ENCODE measurements at places on chromosomes 3 and 15. TPM values are rescaled to one million over a fixed set of nuclear protein-coding genes. Genes with fewer than 3 reads are reported as not detected.

The RPP25 gene
- polyA plus RNA-seq = 3.3 TPM

The PRSS50 gene
- polyA plus RNA-seq = not detected

The TRPM1 gene
- not detected for polyA plus RNA-seq

The HCLS1 gene
- 18.5 TPM for polyA plus RNA-seq

The ANKRD63 gene
- not detected for polyA plus RNA-seq

The HESX1 gene
- 0.35 TPM for polyA plus RNA-seq

The HRG gene
- 837 TPM for polyA plus RNA-seq

The CAND2 gene
- polyA plus RNA-seq = 0.38 TPM

The POLQ gene
- 0.27 TPM for polyA plus RNA-seq

The GABRR3 gene
- not detected for polyA plus RNA-seq

DNA sequence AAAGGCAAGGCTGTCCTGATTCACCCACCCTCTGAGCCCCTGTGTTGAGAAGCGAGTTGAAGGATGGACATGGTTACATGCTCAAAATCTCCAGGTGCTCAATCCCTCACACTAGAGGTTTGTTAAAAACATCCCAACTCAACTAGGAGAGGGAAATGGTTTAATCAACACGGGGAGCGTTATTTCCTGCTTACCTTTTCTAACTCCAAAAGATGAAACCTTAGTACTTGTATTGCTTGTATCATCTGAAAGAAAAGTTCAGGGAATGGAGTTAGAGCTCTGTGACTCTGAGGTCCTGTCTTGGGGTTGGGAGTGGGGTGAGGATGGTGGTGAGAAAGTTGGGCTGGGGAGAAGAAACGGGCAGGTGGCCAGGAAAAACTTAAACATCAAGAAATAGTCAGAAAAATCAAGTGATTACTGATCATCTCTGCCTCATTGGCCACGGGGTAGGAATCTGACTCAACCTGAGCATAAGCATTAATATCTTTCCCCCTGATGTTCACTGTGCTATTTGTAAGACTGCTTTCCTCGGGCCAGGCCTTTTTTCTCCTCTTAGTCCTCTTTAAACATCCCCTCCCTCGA lies 5.9 kb downstream of the MEIS2 start:
- DNase-seq = no peak

- no peak for DNase-seq
Measured at GRCh38 chr3:59978979-59979378, 929.2 kb upstream of the CFAP20DC start.

GRCh38 chr15:85006201-85006600 lies 24.5 kb downstream of the PDE8A start:
- DNase-seq = no peak

DNA sequence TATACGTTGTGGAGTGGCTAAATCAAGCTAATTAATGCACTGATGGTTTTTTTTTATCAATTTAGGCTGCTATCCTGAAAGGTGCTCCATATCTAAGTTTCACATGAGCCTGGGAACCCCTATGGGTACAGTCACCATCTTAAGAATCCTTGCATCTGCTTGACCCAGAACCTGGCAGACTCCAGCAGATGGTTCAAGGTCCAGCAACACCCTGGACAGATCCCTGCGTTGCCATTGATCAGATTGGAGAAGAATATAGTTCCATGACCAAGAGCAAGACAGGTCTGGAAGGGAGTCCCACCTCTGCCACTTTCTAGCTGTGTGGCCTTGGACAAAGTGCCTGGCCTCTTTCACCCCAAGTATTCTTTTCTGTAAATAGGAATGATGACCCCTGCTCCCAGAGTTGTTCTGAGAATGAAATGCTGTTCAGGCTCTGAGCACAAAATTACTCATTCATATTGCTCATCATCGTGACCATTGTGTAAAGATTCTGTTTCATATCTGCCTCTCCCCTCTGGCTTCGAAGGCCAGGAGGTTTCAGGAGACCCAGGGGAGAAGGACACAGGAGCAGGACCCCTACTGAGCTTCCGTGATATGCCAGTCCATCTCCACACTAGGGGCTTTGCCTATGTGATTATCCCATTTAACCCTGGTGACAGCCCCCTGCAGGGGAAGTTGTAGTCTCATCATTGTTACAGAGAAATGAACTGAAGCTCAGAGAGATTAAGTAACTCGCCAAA lies 30.0 kb upstream of the TSEN2 start:
- DNase-seq = no peak

- DNase-seq = no peak
Measured at GRCh38 chr3:141356046-141356445, 12.3 kb upstream of the ZBTB38 start.

GRCh38 chr3:196931828-196932587 lies 10.3 kb downstream of the NCBP2 start:
- DNase-seq = no peak

DNA sequence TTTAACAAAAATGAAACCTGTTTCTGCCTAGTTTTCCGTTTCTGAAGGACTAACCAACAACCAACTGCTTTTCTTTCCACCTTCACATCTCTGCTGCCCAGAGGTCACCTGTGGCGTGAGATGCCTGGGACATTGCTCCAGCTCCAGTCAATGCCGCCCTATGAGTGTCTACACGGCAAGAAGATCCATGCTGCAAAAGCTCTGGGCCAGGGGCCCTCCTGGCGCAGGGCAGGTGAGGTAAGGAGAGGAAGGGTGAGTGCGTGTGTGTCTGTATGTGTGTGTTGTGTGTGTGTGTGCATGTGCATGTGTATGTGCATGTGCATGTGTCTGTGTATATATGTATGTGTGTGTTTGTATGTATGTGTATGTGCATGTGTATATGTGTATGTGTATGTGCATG lies 131.4 kb downstream of the NSMCE3 start:
- no peak for DNase-seq

GRCh38 chr3:171807806-171808205 lies 2.5 kb downstream of the PLD1 start:
- DNase-seq = no peak

- DNase-seq = no peak
Measured at GRCh38 chr15:63236272-63236671, 41.1 kb upstream of the APH1B start.

DNA sequence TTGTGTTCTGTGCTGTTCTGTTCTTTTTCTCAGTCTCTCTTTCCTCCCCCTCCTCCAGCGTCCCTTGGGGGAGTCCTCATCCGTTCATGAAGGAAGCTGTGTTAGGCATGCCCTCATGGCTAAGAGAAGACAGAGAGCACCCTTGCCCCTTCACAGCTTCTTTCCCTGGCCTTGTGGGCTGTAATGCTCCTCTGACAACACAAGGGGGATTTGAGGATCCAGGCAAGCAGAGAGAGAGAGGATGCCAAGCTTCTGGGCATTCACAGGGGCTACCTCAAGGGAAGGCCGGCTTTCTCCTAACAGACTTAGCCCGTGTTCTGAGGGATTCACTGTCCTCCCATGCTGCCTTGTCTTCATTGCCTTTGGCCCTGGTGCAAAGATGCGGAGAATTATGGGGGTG lies 389.5 kb downstream of the LRTM1 start:
- DNase-seq = no peak

GRCh38 chr15:74383286-74383685 lies 15.8 kb upstream of the CYP11A1 start:
- no peak for DNase-seq

- no peak for DNase-seq
Measured at GRCh38 chr3:66377800-66378199, 123.0 kb downstream of the LRIG1 start.

GRCh38 chr15:96165775-96166174 lies 164.7 kb upstream of the NR2F2 start:
- no peak for DNase-seq

- DNase-seq = peak; percentile 70
Measured at GRCh38 chr15:88605189-88606069, 15.7 kb upstream of the AEN start.

- DNase-seq = no peak
Measured at GRCh38 chr15:27214032-27214431, 243.1 kb downstream of the GABRG3 start.

DNA sequence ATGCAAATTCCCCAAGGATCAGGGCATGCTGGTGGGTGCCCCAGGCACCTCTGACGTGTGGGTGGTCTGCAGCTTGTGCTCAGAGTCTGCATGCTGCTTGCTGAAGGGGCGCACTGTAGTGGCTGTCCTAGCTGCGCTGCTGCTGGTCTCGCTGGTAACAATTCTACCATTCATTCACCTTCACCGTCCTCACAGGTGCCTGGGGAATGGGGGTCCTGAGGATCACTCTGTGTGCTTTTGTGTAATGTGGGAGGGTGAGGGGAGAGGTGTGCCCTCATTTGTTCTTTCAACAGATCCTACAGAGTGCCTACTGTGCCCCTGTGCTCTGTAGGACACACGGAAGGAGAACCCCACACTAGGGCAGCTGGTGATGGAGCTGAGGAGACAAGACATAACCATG lies 2.1 kb upstream of the ITGA11 start:
- DNase-seq = peak; percentile 14

- no peak for DNase-seq
Measured at GRCh38 chr15:50145451-50145872, 26.4 kb upstream of the ATP8B4 start.
